HTR-8/SVneo (cell line): ENCODE measurements at places on chromosomes 16 and 17.

DNA sequence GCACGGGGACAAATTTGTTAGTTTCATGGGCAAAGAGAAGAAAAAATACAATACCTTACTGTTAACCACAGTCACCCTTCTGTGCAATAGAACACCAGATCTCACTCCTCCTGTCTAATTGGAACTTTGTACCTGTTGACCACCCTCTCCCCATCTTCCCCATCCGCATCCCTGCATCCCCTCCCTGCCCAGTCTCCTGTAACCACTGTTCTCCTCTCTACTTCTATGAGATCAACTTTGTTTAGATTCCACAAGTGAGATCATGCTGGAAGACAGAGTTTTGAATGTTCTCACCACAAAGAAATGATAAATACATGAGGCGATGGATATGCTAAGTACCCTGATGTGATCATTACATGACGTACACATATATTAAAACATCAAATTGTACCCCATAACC is 47.7 kb downstream of the CLEC16A start:
- no peak for DNase-seq

GRCh38 chr17:80166446-80166845 is 3.4 kb upstream of the CARD14 start:
- DNase-seq, result no peak

GRCh38 chr16:27439271-27440018 is 37.5 kb downstream of the IL21R start:
- no peak for DNase-seq

DNA sequence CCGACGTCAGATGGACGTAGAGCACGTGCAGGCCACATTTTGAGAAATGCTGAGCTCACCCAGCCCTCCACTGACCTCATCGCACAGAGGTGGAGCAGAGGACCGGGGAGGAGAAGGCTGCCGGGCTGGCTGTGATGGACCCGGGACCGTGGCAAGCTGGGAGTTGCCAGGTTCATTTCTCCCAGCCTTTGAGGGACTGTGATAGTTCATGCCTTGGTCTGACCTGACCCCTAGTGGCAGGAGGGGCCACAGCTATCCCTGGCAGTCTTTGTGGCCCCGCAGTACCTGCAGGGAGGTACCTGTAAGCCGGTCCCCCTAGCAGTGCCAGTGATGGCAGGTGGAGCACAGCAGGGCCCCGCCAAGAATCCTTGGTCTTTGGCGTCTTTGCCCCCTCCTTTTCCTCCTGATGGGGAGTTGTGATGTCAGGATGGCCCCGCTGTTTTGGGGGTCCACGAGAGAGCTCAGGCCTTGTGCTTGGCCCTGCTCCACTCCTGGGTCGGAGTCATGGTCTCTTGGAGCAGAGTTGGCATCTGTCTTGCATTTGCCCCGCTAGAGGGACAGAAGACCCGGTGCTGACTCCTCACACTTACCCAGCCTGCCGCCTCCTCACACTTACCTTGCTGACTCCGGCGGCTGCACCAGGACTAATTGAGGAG is 50.4 kb downstream of the OR1D5 start:
- peak; percentile 81 for DNase-seq

- DNase-seq, result no peak
These were observed 9.8 kb downstream of the UNC13D start for GRCh38 chr17:75834279-75834920.

DNA sequence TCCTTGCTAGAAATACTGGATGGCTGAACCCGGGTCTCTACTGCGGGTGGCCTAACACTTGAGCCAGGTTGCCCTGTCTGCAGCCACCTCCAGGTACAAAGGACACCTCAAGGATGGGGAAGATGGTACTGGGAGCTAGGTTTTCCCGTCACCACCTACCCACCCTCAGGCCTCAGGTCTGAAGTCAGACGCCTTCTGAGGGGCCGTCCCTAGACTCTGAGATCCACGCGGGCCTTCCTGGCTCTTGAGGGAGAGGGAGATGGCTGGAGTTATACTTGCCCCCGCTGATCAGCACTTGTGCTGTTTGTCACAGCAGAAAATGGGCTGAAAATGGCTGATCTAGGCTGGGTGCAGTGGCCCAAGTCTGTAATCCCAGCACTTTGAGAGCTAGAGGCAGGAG is 10.6 kb downstream of the TRPV3 start:
- no peak for DNase-seq

DNA sequence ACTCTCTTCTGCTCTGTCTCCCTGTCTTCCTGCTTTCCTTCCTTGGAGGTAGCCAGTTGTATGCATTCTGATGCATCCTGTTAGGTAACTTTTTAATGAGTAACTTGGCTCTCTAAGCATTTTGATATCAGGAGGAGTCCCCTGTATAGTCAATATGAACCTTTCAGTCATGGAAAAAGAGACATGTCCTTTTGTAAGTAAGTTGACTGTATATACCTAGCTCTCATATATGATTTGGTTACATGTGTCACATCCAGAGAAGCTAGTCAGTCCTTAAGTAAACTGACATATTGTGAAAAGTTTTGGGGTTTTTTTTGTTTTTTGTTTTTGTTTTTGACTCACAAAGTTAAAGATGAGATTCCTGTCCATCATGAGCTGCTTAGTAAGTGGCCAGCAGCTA is 18.8 kb downstream of the UTP18 start:
- DNase-seq, result no peak
